ENCODE measurements at places on chromosomes 11 and 22.

DNA sequence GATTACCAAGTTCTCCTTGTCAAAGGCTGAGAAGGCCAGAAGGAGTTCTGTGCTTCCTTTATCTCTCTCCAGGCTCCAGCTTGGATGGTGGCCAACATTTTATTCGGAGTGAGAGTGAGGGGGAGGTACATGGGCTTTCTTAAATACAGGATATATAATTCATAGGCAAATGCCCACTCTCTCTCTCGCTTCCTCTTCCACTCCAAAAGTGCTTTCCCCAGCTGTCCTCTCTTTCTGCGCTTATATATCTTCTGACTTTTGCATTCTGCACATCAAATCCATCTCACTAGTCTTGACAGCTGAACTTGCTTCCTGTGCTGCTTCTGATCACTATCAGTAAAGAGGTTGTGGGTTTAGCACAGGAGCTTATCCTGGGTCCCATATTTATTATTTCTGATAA, 125.4 kb upstream of the ARHGAP20 start:
- no peak for DNase-seq

DNA sequence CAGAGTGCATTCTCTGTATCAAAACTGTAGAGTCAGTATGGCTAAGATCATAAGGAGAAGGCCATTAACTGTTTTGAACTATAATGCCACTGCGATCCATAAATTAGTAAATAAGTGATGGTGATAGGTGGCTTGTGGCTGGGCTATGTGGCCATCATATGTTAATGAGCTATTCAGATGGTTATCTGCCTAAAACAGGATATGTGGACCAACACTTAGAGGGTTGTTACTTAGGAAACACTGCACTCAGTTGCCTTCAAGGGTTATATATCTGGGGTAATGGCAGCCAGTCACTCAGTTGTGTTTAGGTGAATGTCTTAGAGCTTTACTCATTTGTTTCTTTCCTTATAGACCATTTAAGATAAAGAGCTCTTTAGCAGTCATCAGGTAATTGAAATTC, 66.0 kb downstream of the PPP2R1B start:
- DNase-seq = no peak

GRCh38 chr22:36052505-36052941, 23.9 kb upstream of the RBFOX2 start:
- no peak for DNase-seq

- no peak for DNase-seq
These were observed 61.9 kb downstream of the NRXN2 start for GRCh38 chr11:64661146-64661545.

DNA sequence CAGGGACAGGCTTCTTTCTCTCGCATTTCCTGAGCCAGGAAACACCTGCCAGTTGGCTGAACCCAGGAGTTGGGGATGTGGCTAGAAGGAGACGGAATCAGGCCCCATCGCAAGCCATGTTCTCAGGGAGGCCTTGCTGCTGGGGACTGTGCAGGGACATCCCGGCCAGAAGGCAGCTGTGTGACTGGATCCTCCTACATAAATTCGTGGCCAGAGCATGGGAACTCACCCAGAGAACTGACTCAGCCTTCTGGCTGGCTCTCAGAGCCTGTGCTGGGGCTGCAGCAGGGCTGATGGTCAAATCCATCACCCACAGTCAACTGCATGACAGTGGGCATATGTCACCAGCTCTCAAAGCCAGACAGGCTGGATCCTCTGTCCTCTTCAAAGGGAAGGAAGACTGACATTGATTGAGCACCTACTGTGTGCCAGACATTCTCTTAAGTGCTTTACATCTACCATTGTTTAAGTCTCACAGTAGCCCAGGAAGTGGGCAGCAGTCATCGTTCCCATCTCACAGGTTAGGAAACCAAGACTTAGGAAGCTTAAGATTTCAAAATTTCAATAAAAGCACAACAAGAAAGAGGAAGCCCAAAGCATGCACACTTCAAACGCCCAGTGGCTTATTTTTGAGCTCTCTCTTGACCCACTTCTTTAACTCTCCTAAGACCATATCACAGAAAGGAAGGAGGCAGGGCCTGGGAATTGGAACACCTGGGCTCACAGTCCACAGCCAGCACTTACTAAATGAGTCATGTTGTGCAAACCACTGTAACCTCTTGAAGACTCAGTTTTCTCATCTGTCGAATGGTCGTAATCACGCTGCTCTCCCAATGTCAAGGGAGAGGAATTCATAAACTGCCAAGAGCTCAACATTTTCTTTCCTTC, 30.9 kb upstream of the CACNG2 start:
- no peak for DNase-seq
